ENCODE measurements at places on chromosomes 3 and 15.

- DNase-seq = no peak
Measured at GRCh38 chr3:53998980-53999379, 107.3 kb upstream of the SELENOK start.

DNA sequence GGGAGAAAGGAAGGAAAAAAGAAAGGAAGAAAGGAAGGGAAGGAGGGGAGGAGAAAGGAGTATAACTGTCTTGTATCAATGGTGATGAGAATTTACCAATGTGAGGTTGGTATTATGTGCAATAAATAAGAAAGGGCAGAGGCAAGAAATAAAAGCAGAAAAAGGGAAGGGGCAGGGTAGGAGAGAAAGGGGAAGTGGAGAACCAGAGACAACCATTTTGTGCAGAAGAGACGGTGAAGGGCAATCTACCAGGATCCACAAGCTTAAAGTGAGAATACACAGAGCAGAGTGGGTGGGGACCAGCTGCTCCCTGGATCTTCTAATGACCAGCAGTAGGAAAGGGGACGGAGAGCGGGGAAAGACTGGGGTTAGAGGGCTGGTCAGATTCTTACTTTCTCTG is 106.9 kb upstream of the SLCO2A1 start:
- no peak for DNase-seq

- DNase-seq = no peak
Measured at GRCh38 chr3:100928638-100929428, 64.4 kb downstream of the ABI3BP start.

DNA sequence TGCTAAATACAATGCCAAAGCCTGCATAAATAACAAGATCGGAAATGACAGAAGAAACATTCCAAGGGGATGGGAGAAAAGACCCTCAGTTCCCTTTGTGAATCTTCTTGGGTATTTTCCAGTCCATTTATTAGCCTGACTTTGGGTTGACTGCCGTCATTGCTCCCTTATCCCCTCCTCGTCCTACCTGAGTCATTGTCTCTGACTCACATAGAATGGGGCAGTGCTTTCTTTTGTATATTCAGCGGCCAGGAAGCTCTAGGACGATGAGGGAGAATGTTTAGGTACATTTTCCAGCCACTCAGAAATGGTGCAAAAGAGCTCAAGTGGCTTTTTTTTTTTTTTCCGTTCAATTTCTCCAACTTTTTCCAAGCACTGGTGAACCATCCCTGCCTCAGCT is 71.6 kb downstream of the KAT2B start:
- no peak for DNase-seq

GRCh38 chr3:140206196-140207040 is 271.4 kb downstream of the CLSTN2 start:
- no peak for DNase-seq

DNA sequence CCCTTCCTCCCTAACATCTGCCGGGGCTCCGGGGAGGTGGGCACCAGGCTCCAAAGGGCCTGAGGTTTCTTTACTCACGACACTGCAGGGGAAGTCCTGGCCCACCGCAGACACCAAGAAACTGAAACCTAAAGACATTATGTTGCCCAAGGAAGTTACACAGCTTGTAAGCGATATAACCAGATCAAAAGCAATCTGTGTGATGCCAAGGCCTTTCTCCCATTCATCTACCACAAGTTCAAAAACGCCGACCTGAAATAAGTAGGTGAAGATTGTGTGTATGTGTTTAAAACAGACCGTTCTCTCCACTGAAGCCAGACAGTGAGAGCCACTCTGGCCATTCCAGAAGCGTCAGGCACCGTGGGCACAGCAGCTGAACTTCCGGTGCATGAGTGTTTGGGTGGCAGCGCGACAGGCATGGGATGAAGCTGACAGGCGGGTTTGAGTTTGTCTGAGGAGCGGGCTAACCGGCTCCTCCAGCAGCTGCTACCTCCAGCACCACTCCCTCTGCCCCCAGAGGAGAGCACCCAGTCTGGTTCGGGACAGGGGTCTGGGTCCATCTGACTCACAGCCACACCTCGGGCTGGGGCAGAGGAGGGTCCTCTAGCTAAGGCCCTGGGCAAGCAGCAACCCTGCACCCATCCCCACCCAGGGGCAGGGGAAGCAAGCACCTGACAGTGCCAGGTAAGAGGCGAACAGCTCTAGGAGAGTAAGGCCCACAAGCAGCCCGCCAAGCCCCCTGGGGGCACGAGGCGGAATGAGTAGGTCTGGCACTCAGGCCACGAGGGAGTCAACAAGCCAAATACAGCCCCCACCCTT is 1.3 kb downstream of the TNK2 start:
- DNase-seq = peak; percentile 68

- DNase-seq = no peak
Measured at GRCh38 chr15:42368096-42368495, 8.8 kb downstream of the CAPN3 start.

- DNase-seq = peak; percentile 42
Measured at GRCh38 chr15:84079885-84080777, 155.4 kb upstream of the GOLGA6L4 start.

DNA sequence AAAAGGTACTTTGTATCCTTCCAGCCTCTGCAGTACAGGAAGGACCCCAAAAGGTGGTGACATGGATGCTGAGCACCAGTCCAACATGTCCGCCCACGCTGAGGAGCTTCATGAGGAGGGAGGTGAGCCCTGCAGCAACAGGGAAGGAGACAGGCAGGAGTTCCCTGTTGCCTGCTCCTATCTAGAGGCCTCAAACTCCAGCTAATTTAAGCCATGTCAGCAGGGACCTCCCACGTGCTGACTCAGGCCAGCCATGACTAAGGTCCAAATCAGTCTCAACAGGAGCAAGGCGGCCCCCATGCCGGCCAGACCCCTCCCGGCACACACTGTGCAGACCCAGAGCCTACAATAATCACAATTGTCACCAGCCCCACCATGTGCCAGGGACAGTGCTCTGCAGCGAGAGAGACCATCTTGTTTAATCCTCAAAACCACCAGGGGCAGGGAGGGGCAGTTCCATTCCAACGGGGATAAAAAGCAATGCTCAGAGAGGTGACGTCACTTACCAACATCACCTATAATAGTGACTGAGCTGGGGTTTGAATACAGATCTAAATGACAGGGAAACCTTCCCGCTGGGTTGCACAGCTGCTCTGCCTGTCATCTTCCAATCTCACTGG is 54.5 kb upstream of the GATA2 start:
- DNase-seq = no peak

DNA sequence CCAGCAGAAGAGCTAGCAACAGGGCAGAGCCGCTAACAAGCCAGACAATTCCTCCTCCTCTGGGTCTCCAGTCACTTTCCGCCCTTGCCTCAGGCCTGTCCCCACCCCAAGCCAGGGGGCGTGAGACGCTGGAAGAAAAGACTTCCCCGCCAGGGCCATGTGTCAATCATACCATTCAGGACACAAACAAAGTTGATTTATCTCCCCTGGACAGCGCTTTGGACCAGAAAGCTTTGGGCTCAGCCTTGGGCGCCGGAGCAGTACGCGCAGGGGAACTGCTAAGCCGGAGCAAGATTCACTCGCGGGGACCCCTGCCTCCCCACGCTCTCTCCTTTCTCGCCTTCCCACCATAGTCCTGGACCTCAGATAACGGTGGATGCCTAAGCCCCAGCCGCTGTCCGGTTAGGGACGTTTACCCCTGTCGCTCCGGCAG is 479 bp downstream of the LRRC2 start:
- DNase-seq = no peak

DNA sequence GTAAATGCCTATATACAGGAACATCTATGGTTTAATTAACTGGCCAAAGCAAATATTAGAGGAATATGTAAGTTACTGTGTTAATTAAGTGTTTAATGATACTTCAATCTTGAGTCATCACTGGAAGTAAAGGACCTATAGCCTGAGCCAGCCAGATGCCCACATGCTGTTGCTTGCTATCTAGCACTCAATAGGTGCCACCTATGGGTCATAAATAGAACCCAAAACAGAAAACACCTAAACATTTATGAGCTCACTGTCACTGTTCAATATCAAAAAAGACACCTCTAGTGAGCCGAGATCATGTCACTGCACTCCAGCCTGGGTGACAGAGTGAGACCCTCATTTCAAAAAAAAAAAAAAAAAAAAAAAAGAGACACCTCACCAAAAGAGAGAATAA is 48.4 kb upstream of the IP6K2 start:
- DNase-seq = no peak

- no peak for DNase-seq
Measured at GRCh38 chr3:167375478-167375877, 4.6 kb downstream of the ZBBX start.

DNA sequence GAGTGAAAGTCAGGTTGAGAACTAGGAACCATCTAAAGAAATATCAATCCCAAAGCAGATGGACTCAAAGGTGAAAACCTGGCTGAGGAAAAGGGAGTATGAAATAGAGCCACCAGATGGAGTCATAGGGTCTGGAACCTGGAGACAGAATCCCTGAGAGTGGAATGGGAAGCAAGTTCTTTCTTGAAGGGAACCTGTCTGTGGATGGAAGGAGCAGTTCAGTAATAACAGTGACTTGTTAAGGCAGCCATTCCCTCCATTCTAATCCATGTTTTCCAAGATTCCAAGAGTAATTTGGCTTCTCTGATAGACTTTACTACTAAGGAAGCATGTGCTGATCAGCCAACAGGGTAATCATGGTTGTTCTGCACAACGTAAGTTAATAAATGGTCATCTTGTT is 22.5 kb upstream of the AQP9 start:
- DNase-seq = no peak

DNA sequence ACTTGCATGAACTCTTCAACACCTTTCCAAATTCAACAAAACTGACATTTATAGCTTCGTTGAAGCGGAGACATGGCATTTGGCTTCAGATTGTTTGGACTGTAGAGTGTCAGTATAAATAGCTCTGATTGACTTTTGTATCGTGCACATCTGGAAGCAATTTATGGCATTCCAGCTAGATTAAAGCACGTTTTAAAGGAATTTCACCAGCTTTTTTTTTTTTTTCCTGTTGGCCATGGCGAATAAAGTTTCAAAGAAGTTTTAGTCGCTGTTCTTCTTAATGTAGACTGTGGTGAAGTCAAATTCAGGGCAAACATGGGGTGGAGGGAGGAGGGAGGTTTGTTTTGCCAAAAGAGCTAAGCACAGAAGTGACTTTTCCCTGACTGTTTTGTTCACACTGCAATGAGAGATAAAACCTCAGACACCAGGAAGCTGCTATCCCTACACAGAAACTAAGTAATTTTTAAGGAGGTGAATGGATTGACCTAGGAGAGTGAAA is 391.0 kb upstream of the RARB start:
- DNase-seq = no peak

DNA sequence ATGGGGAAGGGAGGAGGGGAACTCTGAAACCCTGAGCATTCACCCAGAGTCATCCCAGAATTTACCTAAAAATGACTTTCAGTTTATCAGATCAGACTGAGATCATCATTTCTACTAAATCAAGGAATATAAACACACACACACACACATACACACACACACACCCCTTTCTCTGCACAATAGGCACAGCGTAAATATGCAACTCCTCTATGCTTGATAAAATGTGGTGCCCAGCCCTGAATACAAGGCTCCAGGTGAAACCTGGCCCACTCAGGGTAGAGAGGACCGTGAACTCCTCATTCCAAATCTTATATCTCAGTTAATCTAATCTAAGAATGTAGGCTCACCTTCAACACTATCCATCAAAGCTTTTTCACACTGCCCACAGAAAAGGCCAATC is 31.8 kb upstream of the SEC22A start:
- no peak for DNase-seq

DNA sequence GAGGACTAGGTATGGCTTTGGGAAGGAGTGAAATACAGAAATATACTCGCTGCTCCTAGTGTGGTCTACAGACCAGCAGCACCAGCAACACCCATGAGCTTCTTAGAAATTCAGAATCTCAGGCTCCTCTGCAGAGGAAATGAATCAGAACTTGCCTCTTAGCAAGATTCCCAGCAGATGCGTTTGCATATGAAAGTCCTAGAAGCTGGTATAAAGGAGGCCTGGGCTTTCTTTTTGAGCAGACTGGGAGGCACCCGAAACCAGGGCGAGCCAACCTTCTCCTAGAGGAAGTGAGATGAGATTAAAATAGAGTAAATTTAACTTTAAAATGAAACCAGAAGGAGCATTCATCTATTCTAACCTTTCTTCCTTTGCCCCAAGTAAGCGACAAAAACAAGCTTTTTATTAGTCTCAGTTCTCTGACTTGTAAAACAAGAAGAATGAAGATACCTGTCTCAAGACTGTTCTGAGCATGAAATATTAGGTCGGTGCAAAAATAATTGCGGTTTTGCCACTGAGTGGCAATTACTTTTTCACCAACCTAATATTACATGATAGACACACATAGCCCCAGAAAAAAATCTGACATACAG is 140.0 kb downstream of the PDZRN3 start:
- DNase-seq = no peak

- DNase-seq = no peak
Measured at GRCh38 chr3:141330235-141330634, 38.1 kb upstream of the ZBTB38 start.

- DNase-seq = no peak
Measured at GRCh38 chr3:105327662-105328337, 38.9 kb upstream of the ALCAM start.

- no peak for DNase-seq
Measured at GRCh38 chr3:18297126-18297525, 128.0 kb downstream of the SATB1 start.

GRCh38 chr15:28085489-28086174 is 13.5 kb downstream of the OCA2 start:
- DNase-seq = no peak

DNA sequence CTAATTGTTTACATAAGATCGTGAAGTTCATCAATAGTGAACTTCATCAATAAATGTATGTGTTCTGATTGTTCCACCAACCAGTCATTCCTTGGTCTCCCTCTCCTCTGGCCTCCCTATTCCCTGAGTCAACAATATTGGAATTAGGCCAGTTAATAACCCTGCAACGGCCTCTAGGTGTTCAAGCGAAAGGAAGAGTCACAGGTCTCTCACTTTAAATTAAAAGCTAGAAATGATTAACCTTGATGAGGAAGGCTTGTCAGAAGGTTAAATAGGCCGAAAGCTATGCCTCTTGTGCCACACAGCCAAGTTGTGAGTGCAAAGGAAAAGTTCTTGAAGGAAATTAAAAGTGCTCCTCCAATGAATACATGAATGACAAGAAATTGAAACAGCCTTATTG is 89.4 kb upstream of the ACKR4 start:
- no peak for DNase-seq

DNA sequence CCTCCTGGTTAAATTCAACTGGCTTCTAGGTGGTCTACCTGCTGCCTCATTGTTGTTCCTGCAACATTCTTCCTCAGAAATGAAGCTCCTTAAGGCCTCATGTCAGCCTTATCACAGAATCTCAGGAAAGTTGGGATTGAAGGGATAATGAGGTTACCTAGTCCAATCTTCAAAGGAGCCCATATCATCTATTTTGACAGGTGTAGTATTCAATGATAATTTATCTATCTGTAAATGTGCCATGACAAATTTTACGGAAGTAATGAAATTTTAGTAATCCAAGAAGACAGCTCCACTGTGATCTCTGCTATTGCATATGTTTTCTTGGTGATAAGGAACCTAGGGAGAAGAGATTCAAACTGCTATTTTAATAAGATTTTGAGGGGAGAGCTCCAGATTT is 973.8 kb downstream of the ROBO2 start:
- DNase-seq = no peak

All from activated naive CD4-positive, alpha-beta T cell treated with anti-CD3 and anti-CD28 coated beads, Interleukin-2, amount 50 U/mL, for 16 hours (primary cell).